ENCODE measurements at places on chromosomes 16 and 17.
A peak's percentile ranks its signal among the peaks of the same experiment; 100 is the strongest.

GRCh38 chr16:15897834-15898254, 9.4 kb upstream of the CEP20 start:
- DNase-seq, result no peak

DNA sequence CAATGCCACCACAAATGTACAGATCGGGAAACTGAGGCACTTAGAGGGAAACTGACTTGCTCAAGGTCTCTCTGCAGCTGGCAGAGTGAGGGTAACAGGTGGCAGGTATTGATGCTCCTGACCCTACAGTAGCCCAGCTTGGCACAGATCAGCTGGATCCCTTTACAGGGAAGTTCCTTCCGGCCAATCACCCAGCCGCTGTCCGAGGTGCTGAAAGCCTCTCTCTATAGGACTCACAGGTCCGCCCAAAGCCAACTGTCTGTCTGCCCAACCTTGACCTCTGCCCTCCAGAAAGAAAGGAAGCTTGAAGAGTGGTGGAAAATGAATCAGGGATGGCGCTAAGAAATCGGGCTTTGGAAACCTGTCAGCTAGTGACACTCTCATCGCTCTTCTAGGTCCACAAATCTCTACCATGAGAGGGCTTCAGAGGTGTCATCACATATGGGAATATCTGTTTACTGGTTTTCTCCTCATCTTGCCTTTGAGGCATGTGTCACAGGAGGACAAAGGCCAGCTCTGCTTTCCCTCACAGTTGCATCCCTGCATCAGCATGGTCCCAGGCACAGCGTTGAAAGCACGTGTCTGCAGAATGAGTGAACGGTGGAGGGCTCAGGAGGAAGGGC, 246.2 kb downstream of the KATNIP start:
- DNase-seq, result peak; percentile 71

DNA sequence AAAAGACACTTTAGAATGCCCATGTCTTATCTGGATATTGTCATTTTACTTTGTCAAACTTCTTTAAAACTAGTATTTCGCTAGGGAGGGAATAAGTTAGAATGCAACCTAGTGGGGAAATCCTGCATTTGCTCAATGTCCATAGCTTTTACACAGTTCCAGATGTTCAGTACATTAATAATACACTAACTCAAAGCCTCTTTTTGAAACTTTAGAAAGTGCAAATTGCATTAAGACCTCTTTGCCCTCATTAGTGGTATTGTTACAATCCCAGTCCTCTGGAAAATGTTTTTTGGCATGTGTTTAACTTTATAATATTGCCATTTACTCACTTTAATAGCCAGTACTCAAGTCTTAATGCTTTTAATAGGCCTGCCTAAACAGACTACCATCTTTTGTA, 106.8 kb downstream of the BRIP1 start:
- no peak for DNase-seq

DNA sequence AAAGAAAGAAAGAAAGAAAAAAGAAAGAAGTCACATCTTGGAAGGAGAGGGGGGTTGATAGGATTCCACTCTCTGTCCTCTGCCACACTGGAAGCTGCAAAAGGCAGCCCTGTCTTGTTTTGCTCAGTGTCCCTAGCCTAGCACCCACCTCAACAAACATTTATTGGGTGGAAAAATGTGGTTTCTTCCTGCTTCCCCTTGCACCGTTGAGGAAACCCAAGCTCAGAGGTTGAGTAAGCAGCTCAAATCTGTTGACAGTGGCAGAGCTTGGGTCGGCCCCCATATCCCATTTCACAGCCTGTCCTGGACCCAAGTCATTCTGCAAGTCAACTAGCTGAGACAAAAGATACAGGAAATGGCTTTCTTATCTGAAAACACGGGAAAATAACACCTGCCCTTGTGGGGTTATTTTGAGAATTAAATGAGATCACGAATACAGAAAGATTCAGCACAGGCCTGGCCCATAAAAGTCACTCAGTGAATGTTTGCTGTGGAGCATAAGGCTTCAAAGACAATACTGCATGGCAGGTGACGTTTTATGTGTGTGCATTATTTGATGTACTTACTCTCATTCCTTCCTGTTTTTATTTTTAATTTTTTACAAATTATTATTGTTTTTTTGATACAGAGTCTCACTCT, 63.6 kb downstream of the SCNN1B start:
- no peak for DNase-seq

GRCh38 chr16:76335180-76335974, 58.2 kb downstream of the CNTNAP4 start:
- no peak for DNase-seq

GRCh38 chr17:13492737-13493122, 109.0 kb downstream of the HS3ST3A1 start:
- no peak for DNase-seq

- peak; percentile 68 for DNase-seq
Measured at GRCh38 chr17:78176548-78177025, 8.2 kb downstream of the SYNGR2 start.

DNA sequence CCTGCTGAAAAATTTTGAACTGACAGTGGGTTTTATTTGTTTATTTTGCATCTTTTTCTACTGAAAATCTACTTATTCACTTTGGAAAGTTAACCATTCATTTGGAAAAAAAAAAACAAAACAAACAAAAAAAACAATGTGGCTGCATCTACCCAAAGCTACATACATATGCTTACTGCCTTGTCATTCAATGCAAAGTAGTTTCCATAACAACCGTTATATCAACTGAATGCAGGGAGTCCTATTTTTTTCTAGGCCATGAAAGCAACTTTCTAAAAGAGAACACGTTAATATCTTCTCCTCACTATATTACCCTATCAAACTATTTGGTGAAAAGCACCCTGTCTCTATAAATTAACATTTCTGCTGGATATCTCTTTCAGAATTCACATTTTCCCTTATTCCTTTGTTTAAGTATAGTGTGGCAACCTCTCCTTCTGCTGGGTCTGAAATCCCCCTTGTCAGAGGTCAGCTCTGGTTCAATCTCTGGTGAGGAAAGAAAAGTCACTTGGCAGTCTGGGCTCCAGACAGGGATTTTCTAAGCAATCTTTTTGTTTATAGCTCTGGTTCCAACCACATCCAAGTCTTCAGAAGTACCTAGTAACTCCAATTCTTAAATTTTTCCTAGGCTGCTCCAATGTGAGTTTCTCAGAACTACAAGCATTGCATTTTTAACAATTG, 528.4 kb upstream of the TOM1L1 start:
- no peak for DNase-seq

- DNase-seq, result no peak
Measured at GRCh38 chr16:86901483-86901882, 323.1 kb downstream of the FOXL1 start.

DNA sequence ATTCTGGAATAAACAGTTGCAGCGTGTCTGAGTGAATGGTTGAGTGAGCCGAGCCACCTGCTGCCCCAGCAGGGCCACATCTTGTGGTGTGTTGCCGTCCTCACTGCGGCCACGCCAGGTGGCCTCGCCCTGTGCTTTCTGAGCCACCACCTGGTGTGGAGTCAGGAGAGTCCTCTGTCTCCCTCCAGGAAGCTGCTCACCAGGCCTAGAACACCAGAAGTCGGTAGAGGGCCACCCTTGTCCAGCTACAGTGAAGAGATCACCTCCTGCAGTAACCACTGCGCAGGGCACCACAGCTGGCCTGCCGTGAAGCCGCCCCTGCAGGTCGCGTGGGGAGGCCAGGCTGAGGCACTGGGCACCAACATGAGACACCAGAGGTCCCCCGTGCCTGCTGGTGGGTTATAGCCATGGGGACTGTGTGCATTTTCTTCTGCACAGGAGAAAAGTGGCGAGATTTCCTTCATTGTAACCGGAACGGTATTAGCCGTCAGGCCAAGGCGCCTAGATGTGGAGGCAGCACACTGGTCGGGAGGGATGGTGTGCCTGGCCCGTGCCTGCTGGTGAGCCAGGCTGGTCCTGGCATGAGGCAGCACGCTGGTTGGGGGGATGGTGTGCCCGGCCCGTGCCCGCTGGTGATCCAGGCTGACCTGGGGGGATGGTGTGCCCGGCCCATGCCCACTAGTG, 28.9 kb upstream of the FOXK2 start:
- no peak for DNase-seq

DNA sequence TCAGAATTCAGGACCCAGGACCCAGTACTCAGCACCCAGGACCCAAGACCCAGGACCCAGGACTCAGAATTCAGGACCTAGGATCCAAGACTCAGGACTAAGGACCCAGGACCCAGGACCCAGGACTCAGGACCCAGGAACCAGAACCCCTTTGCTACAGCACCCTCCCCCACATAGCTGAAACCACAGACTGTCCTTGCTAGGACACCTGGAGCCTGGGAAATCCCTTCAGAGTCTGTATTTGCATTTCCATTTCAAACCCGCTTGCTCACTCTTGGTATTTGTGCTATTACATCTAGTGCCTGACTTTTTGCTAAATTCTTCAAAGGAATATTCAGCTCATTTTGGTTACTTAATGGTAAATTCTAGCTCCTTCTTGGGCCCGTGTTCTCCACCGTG, 275.8 kb upstream of the MAF start:
- no peak for DNase-seq

- no peak for DNase-seq
Measured at GRCh38 chr17:43984521-43984920, 19.9 kb upstream of the NAGS start.

- no peak for DNase-seq
Measured at GRCh38 chr17:78210111-78210510, 3.9 kb upstream of the BIRC5 start.

GRCh38 chr17:70265471-70265870, 96.1 kb downstream of the KCNJ2 start:
- DNase-seq, result peak; percentile 46

GRCh38 chr16:75476817-75477216, 12.3 kb upstream of the TMEM170A start:
- DNase-seq, result no peak

DNA sequence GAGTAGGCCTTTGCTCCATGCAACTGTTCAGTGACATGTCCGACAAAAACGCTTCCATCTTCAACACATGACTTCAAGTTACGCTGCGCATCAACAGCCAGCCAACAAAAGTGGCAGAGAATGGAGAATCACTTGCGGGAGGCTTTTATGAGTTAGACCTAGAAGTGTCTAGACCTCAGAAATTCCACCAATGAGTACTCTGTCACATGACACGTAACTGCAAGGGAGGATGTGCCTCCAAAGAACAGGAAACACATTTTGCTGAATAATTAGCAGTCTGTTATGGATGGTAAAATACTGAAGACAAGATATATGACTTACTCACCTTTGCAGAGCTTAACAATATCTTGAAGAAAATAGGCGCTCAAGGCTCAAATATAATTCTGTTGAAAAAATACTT, 62.1 kb downstream of the MYO1D start:
- DNase-seq, result no peak

GRCh38 chr16:4032768-4033167, 83.5 kb downstream of the ADCY9 start:
- DNase-seq, result peak; percentile 77

DNA sequence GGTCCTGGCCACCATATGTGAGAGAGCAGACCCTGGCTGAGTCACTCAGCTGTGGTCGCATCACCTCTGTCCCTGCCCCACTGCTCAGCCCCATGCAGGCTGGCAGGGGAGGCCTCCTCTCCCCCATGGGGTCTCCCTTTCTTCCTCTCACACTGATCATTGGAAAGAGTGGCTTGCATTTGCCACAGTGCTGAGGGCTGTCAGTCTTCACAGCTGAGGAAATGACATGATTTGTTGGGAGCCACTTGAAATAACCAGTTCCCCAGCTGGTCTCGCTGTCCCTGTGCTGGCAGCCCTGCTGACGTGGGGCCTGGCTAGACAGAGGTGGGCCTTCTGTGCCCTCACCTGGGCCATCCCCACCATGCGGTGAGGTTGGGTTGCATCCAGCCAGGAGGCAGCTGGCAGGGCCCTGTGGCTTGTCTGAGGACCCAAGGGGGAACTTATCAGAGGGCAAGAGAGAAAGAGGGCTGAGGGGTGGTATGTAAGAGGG, 30.1 kb upstream of the MED9 start:
- no peak for DNase-seq

GRCh38 chr16:56115817-56116576, 75.3 kb upstream of the GNAO1 start:
- DNase-seq, result no peak

DNA sequence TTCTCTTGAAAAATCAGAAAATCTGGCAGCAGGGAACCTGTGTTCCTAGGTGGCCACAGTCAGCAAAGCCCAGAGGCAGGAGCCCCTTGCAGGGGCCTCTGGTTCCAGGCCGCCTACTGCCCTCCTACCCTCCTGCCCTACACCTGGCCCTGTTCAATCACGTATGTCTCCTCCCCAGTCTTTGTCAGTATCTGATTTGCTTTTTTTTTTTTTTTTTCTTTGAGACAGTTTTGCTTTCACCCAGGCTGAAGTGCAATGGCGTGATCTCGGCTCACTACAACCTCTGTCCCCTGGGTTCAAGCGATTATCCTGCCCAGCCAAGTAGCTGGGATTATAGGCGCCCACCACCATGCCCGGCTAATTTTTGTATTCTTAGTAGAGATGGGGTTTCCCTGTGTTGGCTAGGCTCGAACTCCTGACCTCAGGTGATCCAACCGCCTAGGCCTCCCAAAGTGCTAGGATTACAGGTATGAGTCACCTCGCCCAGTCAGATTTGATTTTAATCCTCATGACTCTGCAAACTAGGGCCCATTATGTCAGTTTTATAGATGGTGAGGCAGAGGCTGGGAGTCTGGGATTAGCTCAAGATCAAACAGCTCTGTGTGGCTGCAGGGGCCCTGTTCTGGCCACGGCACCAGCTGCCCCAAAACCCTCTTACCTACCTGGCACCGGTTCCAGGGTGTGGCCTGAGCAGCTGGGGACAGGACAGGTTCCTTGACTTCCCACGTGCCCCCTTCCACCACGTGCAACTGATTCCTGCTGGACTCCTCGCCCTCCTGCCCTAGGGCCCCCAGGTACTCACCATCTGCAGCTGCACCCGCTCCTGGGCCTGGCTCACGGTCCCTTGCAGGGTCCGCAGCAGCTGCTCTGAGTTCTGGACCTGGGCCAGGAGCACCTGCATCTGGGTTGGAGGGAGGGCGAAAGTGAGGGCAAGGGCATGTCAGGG, 14.7 kb downstream of the RABEP2 start:
- DNase-seq, result no peak

DNA sequence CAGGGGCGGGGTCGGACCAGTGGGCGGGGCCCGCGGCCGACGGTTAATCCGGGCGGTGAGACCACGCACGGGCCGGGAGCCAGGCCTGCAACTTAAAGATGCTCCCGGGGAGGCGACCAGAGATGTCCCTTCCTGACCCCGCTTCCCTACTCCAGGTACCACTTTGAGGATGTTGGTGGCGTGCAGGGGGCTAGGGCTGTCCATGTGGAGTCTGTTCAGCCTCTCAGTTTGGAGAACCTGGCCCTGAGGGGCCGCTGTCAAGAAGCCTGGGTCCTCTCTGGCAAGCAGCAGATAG, 580 bp downstream of the RANGRF start:
- no peak for DNase-seq

DNA sequence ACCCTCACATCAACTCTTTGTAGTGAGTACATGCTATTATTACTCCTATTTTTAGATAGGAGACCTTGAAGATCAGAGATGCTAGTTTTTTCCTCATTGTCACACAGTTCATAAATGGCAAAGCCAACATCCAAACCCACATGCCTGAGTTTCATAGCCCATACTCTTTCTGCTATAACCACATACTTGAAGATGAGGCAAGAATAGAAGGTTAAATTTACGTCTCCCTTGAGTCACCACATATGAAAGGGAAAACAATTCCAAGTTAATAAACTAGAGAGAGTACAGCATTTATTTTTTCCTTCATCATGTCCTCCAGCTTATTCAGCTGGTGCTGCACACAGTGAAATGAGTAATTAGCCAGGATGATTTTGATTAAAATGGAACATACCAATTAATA, 23.7 kb downstream of the NUDT7 start:
- no peak for DNase-seq

Measured in inflammatory macrophage (primary cell).